Endothelial cell of umbilical vein (primary cell): ENCODE measurements at places on chromosomes 1 and 21. TPM values are rescaled to one million over a fixed set of nuclear protein-coding genes. Genes with fewer than 3 reads are reported as not detected.

Gene TLR5
- total RNA-seq = 0.15 and 0.16 TPM in 2 replicates

Gene RRP15
- total RNA-seq = 17.3 and 24.4 TPM in 2 replicates

Gene ITGB2
- 0.65 and 0.91 TPM in 2 replicates for total RNA-seq

Gene FCER1G
- 1.6 and 2.2 TPM in 2 replicates for total RNA-seq

Gene BTG2
- total RNA-seq = 40.3 and 50.1 TPM in 2 replicates

Gene GBP7
- total RNA-seq = not detected in 2 replicates

Gene HRNR
- not detected in 2 replicates for total RNA-seq

Gene SLC30A2
- total RNA-seq = not detected in 2 replicates

Gene CCDC17
- 3.5 and 3.6 TPM in 2 replicates for total RNA-seq

Gene UBL4B
- not detected in 2 replicates for total RNA-seq

Gene LRRC8B
- 15.2 and 15.9 TPM in 2 replicates for total RNA-seq

Gene CTSS
- 5.7 and 11.1 TPM in 2 replicates for total RNA-seq

Gene KRTAP10-9
- not detected in 2 replicates for total RNA-seq

Gene SOX13
- total RNA-seq = 38.0 and 40.8 TPM in 2 replicates

Gene APOBEC4
- total RNA-seq = not detected in 2 replicates

Gene ADAM30
- not detected in 2 replicates for total RNA-seq

Gene GBP6
- total RNA-seq = not detected in 2 replicates

Gene LAMC2
- total RNA-seq = 0.82 and 4.0 TPM in 2 replicates

Gene TMEM240
- total RNA-seq = 7.0 and 8.8 TPM in 2 replicates

Gene VHLL
- 0.73 TPM in 1 of 2 replicates, not detected in the other for total RNA-seq

Gene HSD3B1
- total RNA-seq = not detected in 2 replicates

Gene NTRK1
- not detected in 2 replicates for total RNA-seq

Gene CYP4Z1
- not detected in 2 replicates for total RNA-seq

Gene RGSL1
- total RNA-seq = not detected in 2 replicates

Gene SLC44A5
- total RNA-seq = 1.6 TPM in 2 replicates

Gene CELA2B
- not detected in 2 replicates for total RNA-seq

Gene TAL1
- total RNA-seq = 50.2 and 52.4 TPM in 2 replicates

Gene FALEC
- not detected in 2 replicates for total RNA-seq

Gene F3
- 1.9 and 2.3 TPM in 2 replicates for total RNA-seq

Gene CD34
- total RNA-seq = 115 and 174 TPM in 2 replicates
